ENCODE measurements at places on chromosomes 7 and 10.

GRCh38 chr10:121260377-121260776 lies 337.9 kb downstream of the FGFR2 start:
- DNase-seq: no peak

DNA sequence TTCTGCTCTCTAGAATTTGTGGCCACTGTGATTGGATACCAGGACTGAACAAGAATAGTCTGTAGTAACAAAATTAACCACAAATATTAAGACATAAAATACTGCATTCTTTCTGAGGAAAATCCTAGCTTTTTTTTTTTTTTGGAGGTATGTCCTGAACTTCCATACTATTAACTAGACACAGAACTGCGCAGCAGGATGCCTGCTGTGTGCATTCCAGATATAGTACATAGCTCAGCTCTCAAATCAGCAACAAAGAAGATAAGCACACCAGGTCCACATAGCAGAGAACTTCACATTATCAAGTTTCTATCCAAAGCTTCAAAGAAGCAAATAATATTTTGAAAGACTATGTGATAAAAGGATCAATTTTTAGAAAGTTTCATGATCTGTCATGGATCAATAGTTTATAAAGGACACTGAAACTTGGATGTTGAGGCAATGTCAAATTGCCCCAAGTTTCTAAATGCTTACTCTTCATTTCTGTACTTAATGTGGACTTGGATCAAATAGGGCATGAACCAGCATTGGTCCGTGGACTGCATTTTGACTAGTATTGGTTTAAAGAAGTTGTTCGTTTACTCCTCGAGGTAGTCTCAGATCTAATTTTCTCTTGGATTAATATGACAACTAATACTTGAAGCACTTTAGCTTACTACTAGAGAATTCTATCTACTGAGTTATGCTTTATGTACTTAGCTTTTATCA lies 15.4 kb downstream of the NAMPT start:
- DNase-seq: no peak

GRCh38 chr7:90425376-90425775 lies 22.1 kb downstream of the CLDN12 start:
- no peak for DNase-seq

DNA sequence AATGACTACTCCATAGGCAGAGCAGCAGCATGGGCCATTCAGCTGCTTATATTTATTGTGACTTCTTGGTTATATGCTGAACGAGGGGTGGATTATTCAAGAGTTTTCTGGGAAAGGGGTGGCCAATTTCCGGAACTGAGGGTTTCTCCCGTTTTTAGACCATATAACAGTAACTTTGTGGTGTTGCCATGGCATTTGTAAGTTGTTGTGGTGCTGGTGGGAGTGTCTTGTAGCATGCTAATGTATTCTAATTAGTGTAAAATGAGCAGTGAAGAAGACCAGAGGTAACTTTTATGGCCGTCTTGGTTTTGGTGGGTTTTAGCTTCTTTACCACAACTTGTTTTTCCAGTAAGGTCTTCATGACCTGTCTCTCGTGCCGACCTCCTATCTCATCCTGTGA lies 139.6 kb downstream of the KLF6 start:
- no peak for DNase-seq

DNA sequence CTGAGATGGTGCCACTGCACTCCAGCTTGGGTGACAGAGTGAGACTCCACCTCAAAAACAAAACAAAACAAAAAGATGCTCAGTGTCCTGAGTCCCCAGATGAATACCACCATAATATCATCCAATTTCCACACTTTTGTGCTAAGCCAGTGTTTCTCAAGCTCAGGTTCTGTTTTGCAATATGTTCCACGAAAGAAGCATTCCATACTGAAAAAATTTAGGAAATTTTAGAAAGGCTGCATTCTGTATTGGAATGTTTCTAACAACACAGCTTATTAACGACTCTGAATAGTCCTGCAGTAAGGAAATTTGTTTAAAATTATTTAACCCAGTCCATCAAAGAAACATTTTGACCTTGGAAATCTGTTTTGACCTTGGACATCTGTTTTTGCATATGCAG lies 142.4 kb downstream of the EPC1 start:
- DNase-seq: no peak
